Activated CD4-positive, CD25-positive, alpha-beta regulatory T cell treated with anti-CD3 and anti-CD28 coated beads, Interleukin-2, amount 50 U/mL, for 24 hours (primary cell): ENCODE measurements at places on chromosomes 12 and 14.

GRCh38 chr12:125509195-125509594 lies 444.0 kb downstream of the AACS start:
- no peak for ATAC-seq

DNA sequence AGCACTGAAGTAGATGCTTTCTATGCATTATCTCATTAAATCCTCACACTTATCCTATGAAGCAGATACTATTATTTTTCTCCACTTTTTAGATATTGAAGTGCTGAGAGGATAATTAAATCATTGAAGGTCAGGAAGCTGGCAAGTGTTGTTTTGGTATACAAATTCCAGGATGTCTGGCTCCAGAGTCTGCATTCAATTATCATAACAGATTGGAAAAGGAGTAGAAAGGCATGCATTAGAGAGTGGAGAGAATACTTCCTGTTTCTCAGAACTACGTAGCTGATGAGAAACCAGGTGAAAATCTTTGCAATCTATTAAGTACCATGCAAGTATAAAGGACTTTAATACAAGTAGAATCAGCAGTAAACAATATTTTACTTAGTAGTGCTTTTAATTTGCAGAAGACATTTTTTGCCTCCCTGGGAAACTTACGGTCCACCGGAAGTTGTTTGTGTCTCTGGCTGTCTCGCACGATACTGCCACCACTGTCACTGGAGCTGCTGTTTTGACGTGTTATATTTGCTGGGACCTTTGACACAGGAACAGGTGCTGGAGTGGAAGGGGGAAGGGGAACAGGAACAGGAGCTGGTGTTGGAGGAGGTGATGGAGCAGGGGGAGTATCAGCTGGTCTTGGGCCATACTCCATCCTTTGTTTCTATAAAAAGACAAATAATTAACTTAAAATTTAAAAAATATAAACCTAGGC lies 158.0 kb downstream of the EPS8 start:
- ATAC-seq, result no peak

DNA sequence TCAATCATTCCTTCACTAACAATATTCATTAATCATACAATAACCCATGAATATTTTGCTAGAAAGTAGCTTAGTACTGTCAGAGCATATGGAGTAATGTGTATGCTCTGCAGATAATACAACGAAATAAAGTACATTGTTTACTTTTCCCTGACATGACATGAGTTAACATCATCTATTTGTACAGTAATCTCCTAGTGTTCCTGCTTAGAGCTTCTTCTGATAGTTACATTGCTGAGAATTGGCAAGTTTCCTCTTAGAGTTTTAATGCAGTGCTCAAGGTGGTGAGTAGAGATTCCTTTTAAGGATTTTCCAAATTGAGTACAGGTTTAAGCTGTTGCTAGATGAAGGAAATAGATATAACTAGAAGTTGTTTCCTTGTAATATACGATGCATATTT lies 164.5 kb upstream of the NPAS3 start:
- no peak for ATAC-seq

DNA sequence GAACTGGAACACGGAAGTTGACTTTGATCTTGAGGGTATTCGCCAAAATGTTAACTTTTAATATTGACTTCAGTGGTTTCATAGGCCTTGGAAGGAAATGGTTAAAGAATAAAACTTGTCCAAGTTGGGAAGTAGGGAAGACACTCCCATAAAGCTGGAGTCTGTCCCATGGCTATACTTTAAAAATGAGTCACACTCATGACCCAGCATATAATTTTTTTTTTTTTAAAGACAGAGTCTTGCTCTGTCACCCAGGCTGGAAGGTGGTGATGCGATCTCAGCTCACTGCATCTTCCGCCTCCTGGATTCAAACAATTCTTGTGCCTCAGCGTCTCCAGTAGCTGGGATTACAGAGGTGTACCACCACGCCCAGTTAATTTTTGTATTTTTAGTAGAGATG lies 19.6 kb downstream of the TMPRSS12 start:
- ATAC-seq, result no peak

DNA sequence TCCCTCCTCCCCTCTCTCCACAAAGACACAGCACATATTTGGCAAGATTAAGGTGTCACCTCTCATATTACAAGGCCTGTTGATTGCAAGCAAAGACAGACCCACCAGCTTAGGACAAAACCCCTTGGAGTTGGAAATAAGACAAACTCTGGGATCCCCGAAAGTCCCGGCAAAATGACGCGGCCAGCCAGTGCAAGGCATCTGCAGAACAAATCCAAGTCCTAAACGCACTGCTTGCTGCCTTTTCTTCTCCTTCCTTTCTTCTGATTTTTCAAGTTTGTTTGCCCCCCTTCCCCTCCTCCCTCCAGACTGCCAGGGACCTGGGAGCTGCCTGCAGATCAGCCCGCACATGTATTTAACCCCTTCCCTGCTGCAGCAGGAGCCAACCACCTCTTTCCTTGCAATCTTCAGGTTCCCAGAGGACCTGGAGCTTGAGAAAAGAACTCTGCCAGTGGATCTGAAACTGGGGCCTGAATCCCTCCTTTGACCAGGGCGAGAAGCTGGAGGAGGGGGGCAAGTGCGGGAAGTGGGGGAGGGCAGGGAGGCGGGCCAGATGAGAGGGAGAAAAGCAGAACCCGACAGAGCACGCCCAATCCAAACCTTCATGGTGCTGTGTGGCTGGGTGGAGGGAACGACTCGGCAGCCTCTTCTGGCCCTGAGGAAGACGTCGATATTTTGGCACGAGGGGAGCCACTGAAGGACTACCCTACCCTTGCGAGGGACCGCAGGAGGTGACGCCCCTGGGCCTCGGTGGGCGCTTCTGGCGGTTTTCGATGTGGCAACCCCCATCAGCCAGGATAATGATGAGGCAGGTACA lies 2.0 kb upstream of the NTF3 start:
- no peak for ATAC-seq

GRCh38 chr14:99522457-99522891 lies 41.3 kb downstream of the CCNK start:
- no peak for ATAC-seq

- ATAC-seq, result no peak
Observed at GRCh38 chr12:68853396-68854077, 45.6 kb downstream of the MDM2 start.

DNA sequence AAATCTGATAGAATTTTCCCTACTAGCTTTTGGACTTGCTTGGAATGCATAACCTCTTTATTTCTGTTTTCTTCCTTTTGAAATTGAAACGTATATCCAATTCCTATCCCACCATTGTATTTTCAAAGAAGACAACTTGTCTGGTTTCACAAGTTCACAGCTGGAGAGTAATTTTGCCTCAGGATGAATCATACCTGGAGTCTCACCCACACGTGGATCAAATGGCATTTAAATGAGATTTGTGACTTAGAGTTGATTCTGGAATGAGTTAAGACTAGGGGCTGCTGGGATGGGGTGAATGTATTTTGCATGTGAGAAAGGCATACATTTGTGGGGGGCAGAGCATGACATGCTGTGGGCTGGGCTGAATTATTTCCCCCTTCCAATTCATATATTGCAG lies 516.5 kb upstream of the MGAT4C start:
- no peak for ATAC-seq

DNA sequence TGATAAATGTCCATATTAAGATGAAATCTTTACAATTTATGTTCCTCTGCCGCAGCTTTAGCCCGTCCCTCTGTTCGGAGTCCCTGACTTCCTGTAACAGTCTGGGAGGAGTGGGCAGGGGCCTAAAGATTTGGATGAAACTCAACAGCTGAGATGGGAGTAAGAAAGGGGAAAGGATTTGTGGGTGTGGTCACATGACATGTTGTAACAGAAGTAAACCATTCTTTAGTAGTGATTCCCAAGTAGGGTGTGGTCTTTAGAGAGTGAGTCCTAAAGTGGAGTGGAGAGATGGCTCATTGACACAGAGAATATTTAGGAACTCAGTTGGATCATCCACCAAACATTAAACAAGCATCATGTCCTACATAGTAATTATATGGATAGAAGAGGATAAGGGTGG lies 12.9 kb downstream of the TMEM117 start:
- ATAC-seq, result no peak

- ATAC-seq, result no peak
Observed at GRCh38 chr14:81449576-81449975, 49.5 kb upstream of the STON2 start.

- no peak for ATAC-seq
Observed at GRCh38 chr12:69999561-69999960, 174.5 kb downstream of the MYRFL start.

- no peak for ATAC-seq
Observed at GRCh38 chr14:65267856-65268255, 144.7 kb upstream of the FUT8 start.

DNA sequence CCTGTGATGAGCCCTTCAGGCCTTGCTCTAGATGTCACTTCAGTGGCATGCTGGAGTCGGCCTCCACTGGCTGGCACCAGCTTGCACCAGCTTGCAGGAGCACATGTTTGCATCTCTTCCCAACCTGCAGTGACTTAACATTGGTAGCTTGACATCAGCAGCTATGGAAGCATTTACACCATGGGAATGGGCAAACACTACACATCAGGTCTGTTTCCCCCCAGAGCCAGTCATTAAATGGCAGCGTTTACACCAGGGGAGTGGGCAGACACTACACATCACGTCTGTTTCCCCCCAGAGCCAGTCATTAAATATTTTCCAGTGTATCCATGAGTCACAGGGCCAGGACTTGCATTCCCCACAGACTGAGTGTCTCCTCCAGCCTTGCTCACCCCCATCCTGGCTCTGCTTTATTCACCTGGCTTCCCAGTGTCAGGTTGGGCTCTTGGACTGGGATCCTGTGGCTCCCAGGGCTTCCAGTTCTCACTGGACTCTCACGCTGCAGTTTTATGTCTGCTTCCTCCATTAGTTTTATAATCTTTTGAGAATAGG lies 51.6 kb upstream of the VRK1 start:
- ATAC-seq, result no peak

- no peak for ATAC-seq
Observed at GRCh38 chr14:35740215-35740614, 68.9 kb downstream of the RALGAPA1 start.

- no peak for ATAC-seq
Observed at GRCh38 chr14:22319526-22320361, 269.3 kb downstream of the DAD1 start.

DNA sequence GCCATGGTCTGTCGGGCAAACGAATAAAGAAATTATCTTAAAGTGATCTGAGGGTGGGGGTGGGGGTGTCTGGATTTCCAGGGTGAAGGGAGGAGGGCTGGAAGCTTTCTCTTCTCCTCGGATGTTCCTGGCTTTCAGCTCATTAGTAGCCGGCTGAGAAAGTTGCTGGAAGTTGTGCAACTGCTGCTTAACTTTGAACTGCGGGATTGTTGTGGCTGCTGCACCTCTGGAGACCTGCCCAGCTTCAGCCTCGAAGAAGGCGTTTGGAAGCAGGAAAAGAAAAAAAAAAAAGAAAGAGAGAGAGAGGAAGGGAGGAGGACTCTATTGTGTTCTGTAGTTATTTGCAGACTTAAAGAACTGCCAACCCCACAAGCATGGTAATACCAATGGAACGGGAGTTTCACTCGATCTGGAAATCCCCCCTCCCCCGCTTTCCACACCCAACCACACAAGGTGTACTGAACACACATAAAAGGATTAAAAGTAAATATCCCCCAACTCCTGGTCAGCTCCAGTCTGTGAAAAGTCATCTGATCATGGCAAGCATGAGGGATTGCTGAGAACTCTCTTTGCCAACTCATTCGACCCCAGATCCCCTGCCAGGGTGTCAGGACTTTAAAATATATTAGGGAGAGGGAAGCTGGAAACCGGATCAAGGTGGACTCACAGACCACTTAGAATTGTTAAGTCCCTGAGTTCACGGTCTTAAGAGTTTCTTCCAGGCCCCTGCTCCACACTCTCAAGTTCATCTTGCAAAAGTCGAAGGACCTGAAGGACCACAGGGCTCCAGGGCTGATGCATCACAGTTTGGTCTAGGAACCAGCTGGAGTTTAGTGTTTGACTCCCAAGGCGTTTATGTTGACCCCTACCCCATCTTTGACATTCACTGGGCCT lies at the start of gene RASSF9:
Gene RASSF9, minus strand, starts transcription at position 213 of the 894 bp plus-strand sequence. Its CDS starts 208 bp downstream, at position 5.
- no peak for ATAC-seq

DNA sequence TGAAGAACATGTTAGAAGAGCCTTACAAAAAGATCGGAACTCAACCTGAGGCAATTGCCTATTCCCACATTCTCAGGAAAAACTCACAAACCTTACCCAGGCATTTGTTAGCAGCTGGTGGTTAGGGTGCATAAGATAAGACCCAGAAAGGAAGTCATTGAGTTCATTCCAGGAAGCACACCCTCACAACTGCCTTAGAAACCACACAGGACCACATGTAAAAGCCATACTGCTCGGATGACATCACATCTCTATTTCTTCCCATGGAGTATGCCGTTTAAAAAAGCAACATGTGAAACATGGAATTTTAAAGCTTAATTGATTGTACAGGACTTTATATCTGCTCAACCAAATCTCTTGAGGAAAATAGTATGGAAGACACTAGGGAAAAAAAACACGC lies 411.2 kb downstream of the DAD1 start:
- no peak for ATAC-seq
